ENCODE measurements at places on chromosomes 7 and 10.

- DNase-seq, result no peak
These were observed 17.6 kb upstream of the PRXL2A start for GRCh38 chr10:80390740-80391139.

DNA sequence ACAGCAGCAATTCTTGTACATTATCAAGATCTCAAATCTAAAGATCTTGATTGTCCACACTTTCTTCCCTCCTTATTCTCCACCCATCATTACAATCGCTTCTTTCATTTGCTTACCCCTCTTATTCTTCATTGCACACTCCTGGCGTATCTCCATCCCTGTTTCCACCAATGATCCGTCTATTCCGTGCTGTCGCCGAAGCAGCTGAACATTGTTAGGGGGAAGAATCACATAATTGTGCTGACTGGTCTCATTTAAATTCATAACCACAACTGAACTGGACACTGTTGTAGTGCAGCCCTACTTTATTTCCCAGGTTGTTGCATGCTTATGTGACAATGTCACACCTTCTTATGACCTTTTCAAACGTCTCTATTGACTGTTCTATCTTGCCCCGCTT lies 18.9 kb upstream of the NRP1 start:
- no peak for DNase-seq

DNA sequence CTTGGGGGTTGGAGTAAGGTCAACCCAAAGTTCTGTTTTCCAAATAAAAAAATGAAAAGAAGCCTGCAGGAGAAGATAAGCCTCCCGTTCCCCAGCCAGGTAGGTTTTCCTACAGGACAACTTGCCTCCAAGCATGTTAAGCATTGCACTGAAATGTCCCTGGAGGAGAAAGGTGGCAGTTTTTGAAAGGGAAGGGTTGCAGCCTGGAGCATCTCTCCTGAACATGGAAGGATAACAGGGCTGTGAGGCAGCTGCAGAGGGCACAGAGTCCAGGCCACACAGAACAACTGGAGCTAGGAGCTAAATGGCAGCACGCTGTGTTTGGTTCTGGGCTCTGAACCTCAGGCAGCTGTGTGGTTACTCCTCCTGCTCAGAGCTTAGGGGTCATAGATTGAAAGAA lies 452.9 kb downstream of the TCERG1L start:
- no peak for DNase-seq

- DNase-seq, result no peak
These were observed 74.9 kb downstream of the RSU1 start for GRCh38 chr10:16742165-16742960.

- DNase-seq, result no peak
These were observed 11.1 kb downstream of the RBP4 start for GRCh38 chr10:93589648-93590562.

DNA sequence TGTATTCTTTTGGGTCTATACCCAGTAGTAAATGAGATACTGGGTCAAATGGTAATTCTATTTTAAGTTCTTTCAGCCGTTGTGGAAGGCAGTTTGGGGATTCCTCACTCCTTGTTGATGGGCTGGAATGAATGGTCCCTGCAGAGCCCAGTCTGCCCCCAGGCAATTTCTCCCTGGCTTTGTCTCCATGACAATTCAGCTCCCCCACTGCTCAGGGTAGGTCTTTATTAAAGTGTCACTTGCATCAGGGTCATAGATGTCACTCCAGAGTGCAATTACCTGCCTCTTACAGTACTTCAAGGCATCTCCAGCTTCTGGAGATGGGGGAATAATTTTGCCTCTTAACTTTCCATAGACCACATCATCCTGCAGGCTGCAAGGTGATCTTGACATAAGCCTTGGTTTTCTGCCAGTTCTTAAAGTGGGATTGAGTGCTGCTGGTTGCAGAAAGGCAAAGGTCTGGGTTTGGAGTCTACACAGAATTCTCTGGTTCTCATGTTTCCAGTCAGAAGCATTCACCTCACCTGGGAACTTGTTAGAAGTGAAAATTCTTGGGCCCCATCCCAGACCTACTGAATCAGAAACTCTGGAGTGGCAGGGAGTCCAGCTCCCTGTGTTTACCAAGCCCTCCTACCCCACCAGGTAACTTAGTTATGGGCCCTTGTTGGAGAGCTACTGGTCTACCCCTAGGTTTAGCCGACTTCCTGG lies 442.4 kb downstream of the GALNT17 start:
- DNase-seq, result no peak

DNA sequence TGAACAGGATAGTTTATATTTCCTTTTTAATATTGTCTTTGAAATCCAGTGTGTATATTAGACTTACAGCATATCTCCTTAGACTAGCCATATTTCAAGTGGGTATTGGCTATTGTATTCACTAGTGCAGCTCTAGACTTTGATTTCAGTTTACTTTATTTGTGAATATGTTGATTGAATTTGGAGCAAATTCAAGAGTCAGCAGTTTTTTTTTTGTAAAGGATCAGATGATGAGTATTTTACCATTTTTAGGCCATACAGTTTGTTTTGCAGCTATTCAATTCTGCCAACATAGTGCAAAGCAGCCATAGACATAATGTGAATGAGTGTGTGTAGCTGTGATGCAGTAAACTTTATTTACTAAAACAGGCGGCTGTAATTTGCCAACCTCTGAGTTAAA lies 4.6 kb downstream of the STK31 start:
- no peak for DNase-seq

DNA sequence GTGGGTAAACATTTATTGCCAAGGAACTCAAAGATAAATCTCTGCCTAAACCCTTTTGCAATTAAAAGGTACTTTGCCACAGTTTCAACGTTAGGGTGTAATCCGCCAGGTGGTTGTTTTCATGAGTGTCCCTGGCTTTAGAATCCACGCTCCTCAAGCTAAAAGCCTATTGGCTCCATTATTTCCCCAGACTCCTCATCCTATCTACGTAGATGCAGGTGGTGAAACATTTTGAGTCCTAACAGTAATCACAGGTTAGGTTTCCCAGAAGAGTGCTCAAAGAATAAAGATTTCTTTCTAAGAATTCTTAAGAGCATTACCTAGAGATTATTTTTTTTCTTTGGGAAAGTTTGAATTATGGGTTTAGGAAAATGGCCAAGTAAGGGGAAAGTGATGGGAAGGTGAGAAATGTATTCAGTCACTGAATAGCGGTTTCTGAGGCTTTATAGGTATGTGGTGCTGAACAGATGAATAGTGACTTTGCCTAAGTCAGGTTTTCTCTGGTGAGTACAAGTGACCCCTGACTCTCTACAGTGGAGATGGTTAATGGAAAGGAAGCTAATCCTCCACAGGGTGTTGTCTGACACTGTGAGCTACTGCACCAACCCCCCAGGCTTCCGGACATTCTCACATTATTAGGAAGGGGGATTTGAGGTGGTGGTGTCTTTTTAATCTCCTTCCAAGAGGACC lies 60.2 kb downstream of the NRP1 start:
- no peak for DNase-seq

DNA sequence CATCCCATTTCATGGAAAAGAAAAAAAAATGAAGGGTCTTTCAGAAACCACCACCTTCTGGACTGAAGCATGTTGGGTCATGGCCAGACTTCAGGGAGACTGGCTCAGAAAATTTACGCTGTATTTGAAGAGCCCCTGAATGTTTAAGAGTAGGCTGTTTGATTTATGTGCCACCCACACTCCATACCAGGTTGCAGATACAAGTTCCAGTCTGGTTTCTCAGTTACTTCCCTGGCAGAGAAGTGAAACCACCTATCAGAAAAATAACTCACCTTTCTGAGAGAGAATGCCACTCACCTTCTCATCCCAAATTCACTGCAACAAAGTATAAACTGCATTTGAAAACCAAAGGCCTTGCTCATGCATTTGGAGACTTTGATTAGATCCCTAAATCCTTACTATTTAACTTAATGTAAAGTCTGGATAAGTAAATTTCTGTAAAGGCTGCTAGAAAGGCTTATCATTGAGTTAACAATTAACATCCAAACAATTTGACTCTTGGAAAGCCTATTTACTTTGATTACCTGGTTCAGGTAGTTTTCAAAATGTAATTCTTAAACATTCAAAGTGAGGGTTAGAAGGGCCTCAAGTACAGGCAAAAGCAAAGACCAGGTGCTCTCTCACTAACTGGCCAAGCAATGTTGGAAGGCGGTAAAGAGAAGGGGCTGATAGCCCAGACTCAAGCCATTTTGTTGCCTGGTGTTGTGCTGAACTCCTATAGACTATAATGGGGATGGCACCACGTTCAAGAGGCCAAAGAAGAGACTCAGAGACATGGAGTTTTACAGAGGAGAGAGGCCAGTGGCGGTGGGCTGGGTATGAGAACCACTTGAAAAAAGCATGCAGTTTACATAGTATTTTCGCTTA lies 12.8 kb upstream of the ADD3 start:
- DNase-seq, result no peak

- no peak for DNase-seq
These were observed 121.8 kb downstream of the NOC3L start for GRCh38 chr10:94240901-94241300.

DNA sequence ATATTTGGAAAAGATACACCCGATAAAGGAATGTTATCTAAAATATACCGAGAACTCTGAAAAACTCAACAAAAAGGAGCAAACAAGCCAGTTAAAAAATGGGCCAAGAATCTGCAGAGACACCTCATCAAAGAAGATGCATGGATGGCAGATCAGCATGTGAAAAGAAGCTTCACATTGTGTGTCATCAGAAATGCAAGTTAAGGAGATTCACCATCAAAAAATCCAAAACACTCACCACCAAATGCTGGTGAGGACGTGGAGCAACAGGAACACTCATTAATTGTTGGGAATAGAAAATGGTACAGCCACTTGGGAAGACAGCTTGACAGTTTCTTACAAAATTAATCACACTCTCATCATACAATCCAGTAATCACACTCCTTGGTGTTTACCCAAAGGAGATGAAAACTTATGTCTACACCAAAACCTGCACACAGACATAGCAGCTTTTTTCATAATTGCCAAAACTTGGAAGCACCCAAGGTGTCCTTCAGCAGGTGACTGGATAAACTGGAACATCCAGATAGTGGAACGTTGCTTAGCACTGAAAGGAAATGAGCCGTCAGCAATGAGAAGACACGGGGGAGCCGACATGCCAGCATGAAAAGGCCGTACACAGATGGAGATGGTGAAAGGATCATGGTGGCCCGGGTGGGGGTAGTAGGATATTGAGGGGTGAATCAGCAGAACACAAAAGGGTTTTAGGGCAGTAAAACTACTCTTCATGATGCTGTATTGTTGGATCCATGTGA lies 27.9 kb upstream of the PWWP2B start:
- no peak for DNase-seq

DNA sequence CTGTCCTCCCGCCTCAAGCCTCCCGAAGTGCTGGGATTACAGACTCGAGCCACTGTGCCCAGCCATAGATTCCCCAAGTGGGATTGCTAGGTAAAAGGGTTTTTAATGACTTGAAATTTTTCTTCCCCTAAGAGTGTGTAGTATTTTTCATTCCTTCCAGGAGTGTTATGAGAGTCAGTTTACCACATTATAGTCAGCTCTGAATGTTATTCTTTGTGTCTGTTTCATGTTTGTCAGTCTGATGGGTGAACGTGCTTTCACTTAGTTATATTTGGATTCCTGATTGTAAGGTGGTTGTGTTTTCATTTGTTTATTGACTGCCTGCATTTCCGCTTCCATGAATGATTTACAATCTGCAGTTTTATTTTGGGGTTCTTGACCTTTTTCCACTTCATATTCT lies 6.3 kb downstream of the ZNF212 start:
- DNase-seq, result no peak

GRCh38 chr7:103541026-103541425 lies 95.0 kb upstream of the SLC26A5 start:
- DNase-seq, result no peak

- DNase-seq, result no peak
These were observed 524.9 kb downstream of the NRG3 start for GRCh38 chr10:82399850-82400249.

DNA sequence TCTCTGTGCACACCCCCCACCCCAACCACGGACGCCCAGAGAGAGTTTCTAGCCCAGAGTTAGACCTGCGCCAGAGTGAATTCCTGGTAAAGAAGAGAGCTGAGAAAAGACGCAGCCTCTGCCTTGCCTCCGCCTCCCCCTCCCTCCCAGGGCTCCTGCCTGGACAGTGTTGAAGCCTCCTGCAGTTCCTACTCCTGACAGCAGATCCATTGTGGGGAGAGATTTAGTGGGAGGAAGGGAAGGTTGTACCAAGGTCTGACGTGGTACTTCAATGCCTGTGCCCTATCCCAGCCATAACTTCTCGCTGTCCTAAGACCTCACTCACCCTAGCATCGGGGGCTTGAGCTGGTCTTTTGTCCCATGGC lies 952 bp downstream of the SRRM3 start:
- no peak for DNase-seq

DNA sequence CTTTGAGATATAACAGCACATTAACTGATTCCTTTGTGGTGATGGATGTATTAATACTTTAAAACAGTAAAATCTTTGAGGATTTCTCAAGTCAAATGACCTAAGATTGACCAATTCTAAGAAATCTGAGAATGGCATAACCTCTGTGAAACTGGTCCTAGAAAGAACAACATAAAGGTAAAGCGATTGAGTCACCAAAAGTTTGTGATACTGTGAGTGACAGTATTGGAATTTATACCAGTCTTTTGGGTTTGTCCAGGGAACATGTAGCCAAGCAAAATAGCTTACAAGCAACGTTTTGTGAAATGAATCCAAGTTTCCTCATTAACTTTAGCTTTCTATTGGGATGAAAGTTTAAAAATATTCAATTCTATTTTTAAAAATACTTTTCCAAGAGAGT lies 157.4 kb upstream of the TMEM196 start:
- no peak for DNase-seq

DNA sequence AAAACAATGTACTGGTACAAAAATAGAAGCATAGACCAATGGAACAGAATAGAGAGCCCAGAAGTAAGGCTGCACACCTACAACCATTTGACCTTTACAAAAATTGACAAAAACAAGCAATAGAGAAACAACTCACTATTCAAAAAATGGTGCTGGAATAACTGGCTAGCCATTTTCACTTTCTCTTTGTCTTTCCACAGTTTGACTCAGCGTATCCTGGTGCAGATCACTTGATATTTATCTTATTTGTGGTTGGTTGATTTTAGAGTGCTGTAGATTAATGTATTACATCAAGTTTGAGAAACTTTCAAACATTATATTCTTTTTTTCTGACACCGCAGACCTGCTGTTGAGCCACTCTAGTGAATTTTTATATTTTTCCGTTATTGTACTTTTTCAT lies 381.4 kb downstream of the DGKB start:
- no peak for DNase-seq

DNA sequence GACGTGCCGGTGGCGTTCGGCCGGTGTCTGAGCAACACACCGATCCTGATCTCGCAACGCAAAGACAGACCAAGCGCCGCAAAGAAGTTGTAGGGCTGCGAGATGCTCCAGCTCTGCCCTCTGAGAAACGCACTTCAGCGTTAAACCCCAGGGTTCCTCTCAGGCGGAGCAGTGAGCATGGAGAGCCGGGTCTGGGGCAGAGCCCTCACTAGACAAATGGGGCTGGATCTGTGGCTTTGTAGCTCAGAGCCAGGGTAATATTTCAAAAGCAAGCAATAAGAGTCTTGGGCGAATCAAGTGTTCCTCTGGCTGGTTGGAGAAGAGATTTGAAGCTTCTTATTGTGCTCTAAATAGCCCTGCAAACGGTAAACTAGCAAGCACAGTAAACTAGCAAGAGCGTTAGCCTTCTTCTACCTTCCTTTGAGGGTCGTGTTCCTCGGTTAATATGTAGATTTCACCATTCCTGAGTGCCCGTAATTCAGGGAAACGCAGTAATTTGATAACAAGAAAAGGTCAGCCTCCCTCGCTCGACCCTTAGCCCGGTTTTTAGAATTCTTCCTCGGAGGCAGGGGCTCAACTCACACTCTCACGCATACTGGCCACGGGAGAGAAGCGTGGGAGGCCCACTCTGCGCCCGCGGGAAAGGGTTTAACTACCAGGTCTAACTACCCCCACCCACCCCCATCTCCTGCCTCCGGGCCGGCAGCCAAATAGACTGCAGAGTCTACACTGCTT lies 6.7 kb downstream of the SKAP2 start:
- no peak for DNase-seq
